ENCODE measurements at places on chromosomes 6 and 20. TPM values are rescaled to one million over a fixed set of nuclear protein-coding genes. Genes with fewer than 3 reads are reported as not detected.

KHDC1 gene
- 3.1 TPM for total RNA-seq

SMAP1 gene
- total RNA-seq = 38.7 TPM

RGL2 gene
- 42.1 TPM for total RNA-seq

SLC26A8 gene
- 0.37 TPM for total RNA-seq

TAGAP gene
- 340 TPM for total RNA-seq

LIN28B gene
- not detected for total RNA-seq

GMEB2 gene
- total RNA-seq = 17.3 TPM

ANGPT4 gene
- total RNA-seq = not detected
